Activated T-helper 1 cell treated with anti-CD3 and anti-CD28 coated beads, Interleukin-12 subunit alpha, Interleukin-12 subunit beta, Interleukin-2, Interleukin-4 antibody, amounts not matched to agents 30 ng/mL and 10 ng/mL and 1 ng/mL, durations not matched to agents 14 hours and 24 hours and 36 hours (primary cell): ENCODE measurements at places on chromosomes 3 and 15. TPM values are rescaled to one million over a fixed set of nuclear protein-coding genes. Genes with fewer than 3 reads are reported as not detected.

DNA sequence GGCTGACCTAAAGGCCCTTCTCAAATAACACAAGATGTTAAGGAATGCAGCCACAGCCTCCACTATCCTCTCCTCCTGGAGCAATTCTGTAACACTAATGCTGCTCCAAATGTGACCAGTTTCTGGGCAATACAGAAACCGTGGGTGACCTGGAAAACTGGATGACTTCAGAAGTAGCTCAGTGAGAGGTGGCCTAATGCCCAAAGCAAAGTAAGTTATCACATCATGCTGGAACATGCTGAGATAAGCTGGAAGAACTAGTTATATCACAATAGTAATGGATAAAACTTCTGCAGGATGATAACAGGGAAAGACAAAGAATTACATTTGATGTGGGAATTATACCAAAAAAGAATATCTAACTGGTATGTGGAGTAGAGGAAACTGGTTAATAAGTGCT lies 72.0 kb downstream of the DHX30 start:
- H3K36me3 ChIP-seq: peaks cover 23% of the 10 kb centered on the region
- no peak overlapping the region for H3K4me3 ChIP-seq
- DNase-seq: no peak
- H3K27me3 ChIP-seq: no peaks in the 10 kb centered on the region

DNA sequence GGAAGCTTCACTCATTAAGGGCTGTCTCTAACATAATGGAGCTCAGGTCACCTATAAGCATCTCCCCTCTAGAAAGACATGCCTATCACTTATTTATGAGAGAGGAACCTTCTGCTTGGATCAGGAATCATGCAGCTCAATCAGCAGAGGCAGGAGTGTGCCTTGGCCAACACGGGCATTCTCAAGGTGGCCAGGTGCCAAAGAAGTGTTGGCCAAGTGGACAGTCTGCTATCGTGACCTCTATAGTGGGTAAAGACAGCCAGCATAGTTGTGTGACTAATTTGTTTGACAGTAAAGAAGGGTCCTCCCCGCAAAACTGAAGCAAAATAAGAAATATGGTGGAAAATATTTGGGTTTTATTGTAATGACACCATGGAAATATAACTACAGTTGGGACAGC lies 14.7 kb upstream of the AGTR1 start:
- no peaks in the 10 kb centered on the region for H3K27me3 ChIP-seq

GRCh38 chr3:115146032-115146417 lies 1.1 kb downstream of the ZBTB20 start:
- H3K27me3 ChIP-seq: no peaks in the 10 kb centered on the region
- peak overlapping the region; percentile 93 for H3K27ac ChIP-seq
- H3K36me3 ChIP-seq: peaks cover 5% of the 10 kb centered on the region
- H3K4me3 ChIP-seq: peak overlapping the region; percentile 96
- peak; percentile 36 for DNase-seq
- peaks cover 21% of the 10 kb centered on the region for H3K4me1 ChIP-seq

The EXD1 gene
- total RNA-seq: not detected in 2 replicates
